ENCODE measurements at places on chromosomes 13 and 19. TPM values are rescaled to one million over a fixed set of nuclear protein-coding genes. Genes with fewer than 3 reads are reported as not detected.

The TEX29 gene
- total RNA-seq: 0.09 TPM

The PPP1R37 gene
- 29.2 TPM for total RNA-seq

The SYCN gene
- total RNA-seq: not detected

The KLK3 gene
- not detected for total RNA-seq

The ALG5 gene
- 48.2 TPM for total RNA-seq

The LGALS4 gene
- 0.14 TPM for total RNA-seq

Data from smooth muscle cell of bladder (primary cell).